ENCODE measurements at places on chromosomes 1 and 21.

DNA sequence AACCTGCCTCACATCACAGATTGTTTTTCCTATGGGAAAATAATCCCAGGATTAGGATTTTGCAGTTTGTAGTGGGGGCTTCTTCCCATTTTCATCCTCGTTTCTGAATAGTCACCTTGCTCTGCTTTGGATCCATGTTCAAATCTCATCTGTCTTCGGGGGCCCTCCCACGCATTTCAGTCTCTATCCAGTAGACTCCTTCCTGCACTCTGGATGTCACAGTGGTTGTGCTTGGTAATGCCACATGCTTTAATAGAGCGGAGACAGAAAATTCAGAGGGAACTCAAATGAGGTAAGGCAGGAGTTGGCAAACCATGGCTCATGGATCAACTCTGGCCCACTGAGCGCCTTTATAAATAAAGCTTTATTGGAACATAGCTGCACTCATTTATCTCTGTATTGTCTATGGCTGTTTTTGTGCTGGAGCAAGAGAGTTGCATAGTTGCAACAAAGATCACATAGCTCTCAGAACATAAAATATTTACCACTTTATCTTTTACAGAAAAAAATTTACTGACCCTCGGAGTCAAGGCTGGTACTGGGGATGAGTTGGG, 101.0 kb downstream of the SPATA46 start:
- no peak for DNase-seq

DNA sequence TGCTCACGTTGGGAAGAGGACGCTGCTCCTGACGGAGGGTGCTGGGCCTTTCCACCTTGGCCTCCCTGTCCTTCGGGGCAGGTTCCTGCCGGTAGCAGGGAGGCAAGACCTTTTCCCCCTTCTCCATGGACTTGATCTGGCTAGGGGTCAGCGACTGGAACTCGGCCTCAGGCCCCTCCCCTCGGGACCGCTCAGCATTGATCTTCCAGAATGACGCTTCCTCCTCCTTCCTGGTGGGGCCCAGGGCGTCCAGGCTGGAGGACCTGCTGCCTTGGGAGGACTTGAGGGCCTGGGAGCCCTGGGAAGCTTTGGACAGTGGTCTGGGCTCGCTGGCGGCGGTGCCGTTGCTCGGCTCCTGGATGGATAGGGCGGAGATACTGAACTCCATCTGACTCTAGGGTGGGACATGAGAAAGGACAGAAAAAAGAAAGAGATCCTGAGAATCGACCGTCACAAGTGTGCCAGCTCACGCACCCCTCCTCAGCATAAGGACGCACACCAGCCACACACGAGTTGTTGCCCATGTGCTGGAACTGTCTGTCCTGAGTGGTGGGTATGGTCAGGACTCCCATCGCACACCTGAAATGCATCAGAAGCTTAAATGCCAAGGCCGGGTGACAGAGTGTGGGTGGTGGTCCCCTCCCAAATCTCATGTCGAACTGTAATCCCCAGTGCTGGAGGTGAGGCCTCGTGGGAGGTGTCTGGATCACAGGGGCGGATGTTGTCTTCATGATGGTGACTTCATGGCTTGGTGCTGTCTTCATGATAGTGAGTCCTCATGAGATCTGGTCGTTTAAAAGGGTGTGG, 24.6 kb downstream of the C1orf198 start:
- no peak for DNase-seq

DNA sequence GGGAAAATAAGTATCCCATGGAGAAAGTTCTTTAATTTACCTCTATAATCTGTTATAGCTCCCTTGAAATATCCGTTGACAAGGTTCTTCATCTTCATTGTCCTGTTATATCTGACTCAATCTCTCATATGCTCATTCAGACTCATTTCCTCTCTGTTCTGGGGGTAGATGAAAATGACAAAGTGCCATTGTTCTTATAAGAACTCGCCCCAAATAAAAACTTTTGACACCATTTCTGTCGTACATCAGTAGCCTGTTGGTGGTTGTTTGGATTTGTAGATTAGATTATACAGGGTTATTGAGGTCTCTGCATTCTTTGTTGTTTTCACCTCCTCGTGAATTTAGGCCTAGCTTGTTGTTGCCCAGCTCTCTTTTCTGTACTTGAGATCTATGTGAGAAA, 55.2 kb upstream of the IPO9 start:
- no peak for DNase-seq

DNA sequence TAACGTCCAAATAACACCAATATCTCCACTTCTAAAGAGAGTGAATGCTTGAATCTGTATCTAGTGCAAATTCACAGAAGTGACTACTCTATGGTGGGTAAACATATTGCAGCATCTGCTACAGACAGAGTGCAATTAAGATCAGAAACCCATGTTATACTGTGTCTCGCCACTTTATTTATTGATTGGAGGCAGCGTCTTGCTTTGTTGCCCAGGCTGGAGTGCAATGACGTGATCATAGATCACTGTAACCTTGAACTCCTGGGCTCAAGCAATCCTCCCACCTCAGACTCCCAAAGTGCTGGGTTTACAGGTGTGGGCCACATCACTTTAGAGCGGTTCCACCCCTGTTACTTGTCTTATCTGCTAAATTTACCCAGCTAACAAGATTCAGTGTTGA, 57.0 kb downstream of the HLCS start:
- DNase-seq = no peak

DNA sequence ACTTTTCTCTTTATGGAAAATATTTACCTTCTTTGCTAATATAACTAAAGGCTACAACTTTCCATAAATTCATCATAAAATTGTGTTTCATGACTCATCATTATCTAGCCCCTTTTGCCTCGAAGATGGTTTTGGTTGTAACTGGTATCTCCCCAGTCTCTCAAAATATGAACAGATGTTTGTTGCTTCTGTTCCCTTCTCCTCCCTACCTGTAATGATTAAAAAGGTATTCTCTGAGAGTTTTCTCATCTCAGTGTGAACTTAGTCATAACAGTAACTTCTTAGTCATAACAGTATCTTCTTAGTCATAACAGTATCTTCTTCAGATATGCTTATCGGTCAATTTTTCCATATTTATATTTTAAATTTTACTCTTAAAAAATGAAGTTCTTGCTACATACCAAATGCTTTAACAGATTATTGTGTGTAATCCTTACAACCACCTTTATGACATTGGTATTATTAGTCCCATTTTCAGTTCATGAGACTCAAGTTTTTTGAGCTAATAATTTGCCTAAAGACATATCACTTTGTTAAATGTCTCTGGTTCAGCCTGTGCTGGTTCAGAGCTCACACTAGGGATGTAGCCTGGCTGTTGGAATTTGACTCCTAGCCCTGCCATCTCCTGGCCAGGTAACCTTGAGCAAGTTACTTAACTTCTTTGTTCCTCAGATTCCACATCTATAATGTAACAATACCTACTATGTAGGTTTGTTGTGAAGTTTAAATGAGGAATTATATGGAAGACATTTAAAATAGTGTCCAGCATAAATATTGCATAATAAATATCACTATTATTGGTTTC, 32.6 kb downstream of the ATP1B1 start:
- no peak for DNase-seq

GRCh38 chr1:51689075-51689440, 72.2 kb downstream of the OSBPL9 start:
- DNase-seq = no peak

DNA sequence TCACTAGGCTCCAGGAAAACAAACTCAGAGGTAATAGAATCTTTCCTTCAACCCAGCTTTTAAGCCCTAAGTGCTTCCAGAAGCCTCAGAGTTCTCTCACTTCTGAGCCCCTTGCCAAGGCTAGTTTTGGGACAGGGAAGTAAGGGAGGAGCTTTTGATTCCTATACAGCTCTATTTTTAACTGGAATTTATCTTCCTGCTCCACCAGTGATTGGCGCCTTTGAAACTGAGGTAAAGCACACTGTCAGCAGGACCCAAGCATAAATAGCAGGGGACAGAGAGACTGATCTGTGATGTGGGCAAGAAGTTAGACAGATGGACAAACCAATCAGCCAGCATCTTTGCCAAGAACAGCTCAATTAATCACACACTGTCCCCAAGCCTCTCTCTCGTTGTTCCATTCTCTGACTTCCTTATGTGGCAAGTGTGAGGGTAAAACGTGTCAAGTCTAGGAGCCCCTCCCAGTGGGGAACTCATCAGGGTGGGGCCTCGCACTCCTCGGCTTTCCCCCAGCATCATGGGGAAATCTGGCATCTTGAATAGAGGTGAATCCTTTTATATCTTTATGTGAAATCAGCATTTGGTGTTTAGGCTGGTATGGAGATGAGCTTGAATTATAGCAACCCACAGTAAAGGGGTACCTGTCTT, 40.2 kb upstream of the MPZL1 start:
- no peak for DNase-seq

DNA sequence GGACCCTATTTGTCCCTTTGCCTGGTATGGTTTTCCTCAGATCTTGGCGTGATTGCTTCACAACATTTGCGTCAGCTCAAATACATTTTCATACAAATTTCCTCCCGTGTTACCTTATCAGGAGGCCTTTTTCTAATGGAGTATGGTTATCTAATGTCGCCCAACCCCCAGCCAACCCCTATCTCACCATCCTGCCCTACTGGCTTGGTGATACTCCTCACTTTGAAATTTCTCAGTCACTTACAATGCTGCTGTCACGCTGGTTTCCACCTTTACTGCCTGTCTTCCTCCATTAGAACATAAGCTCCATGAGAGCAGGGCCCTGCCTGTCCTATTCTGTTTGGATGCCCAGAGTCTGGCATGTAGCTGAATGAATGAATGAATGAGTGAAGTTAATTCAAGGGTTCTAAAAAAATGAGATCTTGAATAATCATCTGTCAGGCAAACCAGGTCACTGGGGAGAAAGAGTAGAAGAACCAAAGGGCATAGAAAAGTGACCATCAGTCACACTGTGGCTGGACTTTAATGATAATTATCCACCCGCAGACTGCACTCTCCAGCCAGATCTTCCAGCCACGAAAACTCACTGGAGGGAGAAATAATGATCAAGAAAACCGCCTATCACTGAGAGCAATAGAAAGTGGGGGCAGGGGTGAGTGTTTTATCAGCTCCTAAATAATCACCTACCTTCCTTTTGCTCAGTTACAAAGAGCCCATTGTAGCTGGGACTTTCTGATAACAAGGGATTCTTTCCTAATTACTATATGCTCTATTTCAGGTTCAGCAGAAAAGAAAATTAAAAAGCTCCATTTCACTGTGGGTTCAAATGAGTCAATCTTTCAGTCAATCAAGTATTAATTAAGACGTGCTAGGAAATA, 21.3 kb downstream of the KIAA0040 start:
- DNase-seq = no peak

DNA sequence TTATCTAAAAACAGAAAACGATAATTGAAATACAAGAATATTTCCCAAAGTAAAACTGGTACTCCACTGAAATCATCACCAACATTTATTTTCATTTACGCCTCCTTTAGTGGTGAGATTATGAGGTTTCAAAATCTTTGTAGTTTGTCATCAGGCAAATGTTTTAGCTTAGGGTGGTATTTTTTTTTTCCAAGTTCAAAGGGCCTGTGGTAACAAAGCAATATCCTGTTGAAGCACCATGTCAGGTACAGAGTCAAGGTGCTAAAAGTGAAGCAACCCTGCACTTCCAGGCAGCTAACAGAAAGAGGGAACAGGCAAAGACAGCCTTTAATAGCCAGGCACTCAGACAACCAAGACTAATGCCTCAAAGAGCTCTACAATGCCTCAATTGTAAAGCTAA, 89.2 kb downstream of the JAK1 start:
- DNase-seq = no peak

DNA sequence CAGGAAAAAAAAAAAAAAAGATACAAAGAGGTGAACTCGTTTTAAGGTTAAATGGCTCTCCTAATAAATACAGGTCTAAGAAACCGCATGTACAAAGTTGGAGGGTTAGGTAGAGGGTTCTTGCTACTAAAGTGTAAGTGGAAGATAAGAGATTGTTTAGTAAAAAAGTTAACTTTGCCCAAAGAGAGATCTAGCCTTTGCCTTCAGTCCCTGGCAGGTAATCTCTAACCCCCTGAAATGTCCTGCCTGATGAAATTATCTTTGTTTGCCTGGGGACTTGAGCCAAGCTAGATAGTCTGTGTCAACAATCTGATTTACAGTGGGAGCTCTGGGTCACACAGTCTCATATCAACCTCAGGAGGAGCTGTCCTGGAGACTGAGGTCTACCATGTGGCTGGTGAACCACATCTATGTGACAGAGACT, 57.6 kb downstream of the TRIM33 start:
- DNase-seq = no peak

- peak; percentile 66 for DNase-seq
Measured at GRCh38 chr1:28249013-28249865, 10.1 kb upstream of the SESN2 start.

DNA sequence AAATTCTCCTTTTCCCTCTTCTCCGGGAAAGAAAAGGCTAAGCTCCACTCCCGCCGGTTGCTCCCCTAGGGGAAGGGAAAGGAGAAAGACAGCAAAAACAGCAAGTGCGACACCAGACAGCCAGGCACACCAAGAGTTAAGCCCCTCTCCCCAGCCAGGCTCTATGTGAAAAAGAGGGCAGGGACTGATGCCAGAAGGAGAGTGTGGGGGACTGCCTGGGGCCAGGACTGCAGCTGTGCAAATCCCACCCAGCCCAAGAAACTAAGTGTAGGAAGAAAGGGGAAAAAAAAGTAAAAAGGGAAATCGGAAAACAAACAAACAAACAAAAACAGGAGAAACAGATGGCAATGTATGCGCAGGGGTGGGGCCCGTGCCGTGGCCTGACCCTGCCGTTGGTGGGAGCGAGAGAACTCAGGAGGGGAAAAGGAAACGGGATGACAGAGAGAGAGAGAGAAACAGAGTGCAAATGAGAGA, 27.7 kb upstream of the FMO1 start:
- no peak for DNase-seq

DNA sequence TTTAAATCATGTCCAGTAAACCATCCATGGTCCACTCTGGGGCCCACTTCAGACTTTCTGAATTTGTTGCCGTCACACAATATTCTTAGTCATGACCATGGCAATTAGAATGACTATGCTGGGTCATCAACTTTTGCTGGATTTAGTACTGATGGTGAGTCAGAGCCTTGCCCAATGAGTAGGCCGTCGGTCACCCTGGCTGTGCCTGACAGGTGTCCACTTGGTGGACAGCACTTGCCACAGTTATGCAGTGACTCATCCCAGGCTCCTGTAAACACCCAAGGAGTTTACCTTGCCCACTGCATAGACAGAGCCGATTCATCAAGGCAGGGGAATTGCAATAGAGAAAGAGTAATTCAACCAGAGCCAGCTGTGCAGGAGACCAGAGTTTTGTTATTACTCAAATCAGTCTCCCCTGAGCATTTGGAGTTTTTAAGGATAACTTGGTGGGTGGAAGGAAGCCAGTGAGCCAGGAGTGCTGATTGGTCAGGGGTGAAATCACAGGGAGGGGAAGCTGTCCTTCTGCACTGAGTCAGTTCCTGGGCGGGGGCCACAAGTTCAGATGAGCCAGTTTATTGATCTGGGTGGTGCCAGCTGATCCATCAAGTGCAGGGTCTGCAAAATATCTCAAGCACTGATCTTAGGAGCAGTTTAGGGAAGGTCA, 333.8 kb downstream of the PTPRU start:
- no peak for DNase-seq

DNA sequence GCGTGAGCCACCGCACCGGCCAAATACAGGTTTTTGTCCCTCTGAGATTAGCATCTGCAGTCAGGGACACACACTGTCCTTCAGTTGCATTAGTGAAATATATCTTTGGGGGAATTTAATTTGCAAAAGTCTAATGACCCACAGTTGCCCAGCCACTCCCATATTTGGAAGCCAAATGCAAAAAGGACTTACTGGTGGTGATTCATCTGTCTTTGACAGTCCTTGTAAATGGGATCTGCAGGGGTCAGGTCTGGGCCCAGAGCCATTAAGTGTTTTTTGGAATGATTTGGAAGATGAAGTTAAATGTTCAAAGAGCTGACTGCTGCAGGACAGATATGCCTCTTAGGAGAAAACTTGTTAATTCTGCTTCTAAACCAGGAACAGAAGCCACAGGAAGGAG, 44.6 kb upstream of the DNASE2B start:
- no peak for DNase-seq

Data from AML-193 (cell line).